ENCODE measurements at places on chromosomes 12 and 14.

DNA sequence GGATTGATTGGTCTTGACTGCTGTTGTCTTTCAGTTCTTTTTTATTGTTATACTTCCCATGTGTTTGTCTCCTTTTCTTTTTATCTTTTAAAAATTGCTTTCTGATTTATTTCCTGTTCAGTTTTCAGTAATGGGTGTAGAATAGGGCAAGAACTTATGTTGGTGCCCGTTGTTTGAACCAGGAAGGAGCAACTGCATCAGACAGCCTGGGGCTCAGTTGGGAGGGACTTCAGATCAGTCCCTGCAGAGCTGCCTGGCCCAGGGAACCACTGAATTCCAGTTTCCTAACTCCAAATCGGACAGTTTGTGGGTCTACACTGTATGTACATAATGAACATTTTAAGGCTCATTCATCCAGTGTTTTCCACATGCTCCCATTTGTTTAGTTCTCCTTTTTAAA lies 64.9 kb downstream of the FBXO34 start:
- no peak for DNase-seq

DNA sequence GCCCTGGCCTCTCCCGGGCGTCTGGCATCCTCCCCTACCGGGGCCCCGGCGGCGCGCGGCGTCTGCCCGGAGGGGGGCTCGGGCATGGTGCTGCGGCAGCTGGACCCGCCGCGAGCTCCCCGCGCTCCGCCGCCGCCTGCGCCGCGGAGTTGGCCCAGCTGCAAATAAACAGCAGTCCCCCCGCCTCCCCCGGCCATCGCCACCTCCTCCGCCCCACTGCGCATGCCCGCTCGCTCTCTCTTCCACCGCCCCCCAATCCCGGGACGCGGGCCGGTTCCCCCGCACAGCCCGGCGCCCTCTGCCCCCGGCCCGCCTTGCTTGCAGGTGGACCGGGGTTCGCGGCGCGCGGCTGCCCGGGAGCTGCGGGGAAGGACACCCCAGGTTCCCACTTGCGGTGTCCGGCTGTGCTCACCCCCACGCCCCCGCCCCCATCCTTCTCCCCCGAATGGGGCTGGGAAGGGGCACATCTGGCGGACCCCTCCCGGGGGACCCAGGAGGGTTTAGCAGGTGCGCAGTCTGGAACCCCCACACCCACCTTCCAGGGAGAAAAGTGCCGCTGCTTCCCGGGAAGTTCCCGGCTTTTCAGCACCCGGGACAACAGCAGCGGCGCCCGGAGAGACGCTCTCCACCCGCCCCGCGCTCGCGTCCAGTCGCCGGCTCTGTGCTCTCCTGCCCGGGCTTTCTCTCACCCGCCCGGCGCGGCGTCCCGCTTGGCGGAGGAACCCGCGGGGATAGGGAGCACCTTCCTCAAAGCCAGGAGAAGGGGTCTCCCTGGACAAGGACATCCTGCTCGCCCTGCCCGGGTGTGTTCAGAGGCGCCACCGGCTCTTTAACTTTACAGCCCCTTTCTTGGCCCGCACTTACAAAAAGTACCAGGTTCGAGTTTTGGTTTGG lies at the start of gene TMTC1:
Gene TMTC1, minus strand, starts transcription at position 170 of the 894 bp plus-strand sequence. CDS start 191 bp downstream, outside the sequence.
- peak; percentile 27 for DNase-seq

DNA sequence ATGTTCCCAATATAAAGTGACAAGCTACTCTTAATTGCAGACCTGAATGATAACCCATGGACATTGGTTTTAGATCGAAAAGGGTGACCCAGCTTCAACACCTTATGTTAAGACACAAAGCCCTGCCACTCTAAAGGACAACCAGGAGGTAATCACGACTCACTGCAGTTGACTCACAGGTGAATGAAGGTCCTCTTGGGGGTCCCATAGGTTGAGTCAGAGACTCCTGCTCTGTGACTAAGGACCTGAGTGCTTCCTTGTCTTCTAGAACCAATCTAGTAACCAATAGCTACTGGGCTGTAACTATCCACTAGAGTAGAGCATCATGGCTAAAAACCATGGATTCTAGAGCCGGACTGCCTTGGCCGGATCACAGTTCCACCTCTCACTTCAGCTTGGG lies 73.8 kb downstream of the KCNK10 start:
- DNase-seq: no peak

GRCh38 chr12:130198663-130199060 lies 36.4 kb downstream of the FZD10 start:
- no peak for DNase-seq

DNA sequence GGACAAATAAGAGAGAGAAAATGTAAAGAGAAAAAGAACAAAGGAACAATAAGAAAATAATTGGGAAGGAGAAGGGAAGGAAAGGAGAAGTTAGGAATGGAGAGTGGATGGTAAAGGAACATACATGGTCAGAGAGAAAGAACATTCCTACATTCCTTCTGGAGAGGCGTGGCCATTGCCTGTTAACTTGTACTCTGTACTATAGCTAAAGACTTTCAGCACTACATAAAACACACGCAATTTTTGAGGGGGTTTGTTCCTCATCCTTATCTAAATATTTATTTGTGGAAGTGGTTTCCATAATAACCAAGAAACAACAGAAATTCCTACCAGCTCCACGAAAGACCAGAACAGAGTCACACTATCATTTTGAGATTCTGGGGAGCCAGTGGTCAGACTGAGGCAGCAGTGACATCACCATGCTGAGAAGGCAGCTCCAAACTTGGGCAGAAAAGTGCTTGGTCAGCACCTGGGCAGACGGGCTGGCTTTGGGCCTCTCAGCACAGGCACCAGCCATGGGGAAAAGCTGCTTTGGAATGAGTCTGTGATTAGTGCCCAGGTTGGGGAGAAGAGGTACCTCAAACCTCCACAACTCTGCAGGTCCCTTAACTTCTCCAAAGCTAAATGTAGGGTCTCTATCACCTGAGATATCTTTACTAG lies 125.9 kb upstream of the NTF3 start:
- DNase-seq: no peak

DNA sequence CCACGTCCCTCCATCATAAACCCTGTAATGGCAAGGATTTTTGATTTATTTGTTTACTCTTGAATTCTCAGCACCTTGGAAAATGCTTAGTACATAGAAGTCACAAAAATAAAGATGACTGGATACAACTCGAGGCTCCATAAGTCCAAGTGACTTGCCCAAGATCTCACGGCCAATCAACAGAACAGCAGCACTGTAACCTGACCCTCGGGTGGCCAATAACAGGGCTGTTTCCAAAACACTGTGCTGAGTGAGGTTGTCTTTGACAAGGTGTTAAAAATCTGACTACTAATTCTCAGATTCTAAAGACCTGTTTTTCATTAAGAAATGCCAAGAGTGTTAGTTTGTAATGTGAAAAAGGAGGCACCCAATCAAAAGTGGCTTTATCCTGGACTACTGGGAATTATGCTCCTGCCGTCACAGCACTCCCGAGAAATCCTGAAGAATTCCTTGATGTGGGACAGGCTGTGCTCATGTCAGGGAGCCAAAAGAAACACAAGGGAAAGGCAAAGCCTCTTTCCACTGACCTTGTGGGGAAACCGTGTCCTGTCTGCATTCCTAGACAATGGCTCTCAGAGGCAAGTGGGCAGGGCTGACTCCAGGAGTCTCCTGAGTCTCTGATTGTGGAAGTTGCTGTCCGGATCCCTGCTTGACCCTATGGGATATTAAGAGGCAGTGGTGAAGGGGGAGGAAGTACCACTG lies 204.7 kb upstream of the PELI2 start:
- DNase-seq: no peak

- peak; percentile 94 for DNase-seq
Measured at GRCh38 chr14:64501411-64502171, 2.0 kb downstream of the ZBTB25 start.

DNA sequence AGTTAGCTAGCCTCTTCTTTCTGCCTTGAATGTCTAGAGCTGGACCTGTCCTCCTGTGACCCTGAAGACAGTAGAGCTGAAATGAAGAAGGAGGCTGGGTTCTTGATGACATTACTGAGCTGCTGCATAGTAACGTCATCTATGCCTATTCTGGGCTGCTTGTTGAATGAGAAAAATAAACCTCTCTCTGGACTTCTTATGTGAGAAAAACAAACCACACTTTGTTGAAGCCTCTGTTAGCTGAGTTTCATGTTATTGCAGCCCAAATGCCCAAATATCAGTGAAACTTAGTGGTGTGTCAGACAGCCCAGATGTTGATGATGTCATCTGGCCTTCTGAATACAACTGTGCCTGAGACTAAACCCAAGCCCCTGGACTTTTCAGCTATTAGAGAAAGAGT lies 67.0 kb upstream of the MAX start:
- no peak for DNase-seq

DNA sequence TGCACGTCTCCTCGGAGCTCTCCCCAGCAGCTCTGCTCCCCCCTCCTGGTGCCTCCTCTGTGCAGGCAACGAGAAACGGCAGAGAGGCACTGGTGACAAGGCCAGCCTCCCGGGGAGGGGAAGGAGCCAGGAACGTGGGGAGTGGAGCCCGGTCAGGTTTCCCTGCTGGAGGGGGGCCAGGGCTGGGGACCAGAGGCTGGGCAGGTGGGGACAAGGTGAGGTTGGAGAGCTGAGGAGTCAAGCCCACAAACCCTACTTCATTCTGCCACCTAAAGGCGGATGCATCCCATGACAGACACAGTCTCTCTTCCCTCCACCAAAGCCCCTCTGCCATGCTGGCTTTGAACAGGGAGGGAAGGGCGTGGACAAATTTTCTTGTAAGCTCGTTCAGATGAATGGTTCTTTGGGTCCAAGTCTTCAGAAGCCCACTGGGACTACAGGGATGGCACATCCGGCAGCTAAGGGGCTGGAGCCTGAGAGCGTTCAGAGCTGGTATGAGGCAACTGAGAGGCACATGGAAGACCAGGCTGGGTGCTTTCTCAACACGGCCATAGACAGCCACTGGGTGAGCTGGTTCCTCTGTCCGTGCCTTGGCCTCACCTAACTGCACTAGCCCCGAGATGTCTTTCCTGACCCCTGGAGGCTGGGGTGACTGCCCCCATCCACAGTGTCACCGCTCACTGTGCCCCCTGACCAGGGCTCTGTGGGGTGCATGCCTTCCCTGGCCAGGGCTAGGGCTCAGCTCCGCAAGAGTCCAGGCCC lies 105.9 kb downstream of the RBM19 start:
- DNase-seq: no peak

DNA sequence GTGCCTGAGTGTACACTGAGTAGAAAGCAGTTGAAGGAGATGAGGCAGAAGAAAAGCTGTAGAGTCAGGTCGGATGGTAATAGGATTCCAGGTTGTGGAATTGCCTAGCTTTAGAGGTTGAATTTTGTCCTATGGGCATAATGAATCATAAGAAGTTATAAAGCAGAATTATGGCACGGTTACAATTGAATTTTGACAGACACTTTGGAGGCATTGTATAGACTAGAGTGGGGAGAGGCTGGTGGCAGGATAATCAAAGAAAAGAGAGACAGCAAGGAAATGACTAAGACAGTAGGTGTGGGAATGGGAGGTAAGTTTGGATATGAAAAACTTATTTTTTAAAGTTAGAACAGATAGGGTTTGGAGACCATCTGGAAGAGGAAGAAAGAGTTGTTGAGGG lies 102.6 kb downstream of the NTN4 start:
- DNase-seq: no peak

- DNase-seq: no peak
Measured at GRCh38 chr12:84315926-84316325, 596.7 kb downstream of the SLC6A15 start.

- DNase-seq: peak; percentile 91
Measured at GRCh38 chr14:102235275-102235897, 69.6 kb downstream of the MOK start.

DNA sequence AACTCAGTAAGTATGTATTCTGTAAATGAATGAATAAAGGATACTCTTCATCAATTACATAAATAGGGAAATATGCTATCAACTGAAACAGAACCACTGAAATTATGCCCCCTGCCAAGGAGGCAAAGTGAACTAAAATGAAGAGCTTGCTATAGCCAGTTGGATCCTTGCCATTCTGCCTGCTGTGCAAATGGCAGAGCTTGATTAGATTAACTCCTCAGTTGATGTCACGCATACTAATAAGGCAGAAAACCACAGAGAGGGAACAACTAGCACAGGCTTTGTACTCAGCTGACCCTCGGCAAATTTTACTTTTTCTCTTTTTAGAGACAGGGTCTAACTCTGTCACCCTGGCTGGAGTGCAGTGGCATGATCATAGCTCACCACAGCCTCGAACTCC lies 36.7 kb upstream of the FERMT2 start:
- DNase-seq: no peak

DNA sequence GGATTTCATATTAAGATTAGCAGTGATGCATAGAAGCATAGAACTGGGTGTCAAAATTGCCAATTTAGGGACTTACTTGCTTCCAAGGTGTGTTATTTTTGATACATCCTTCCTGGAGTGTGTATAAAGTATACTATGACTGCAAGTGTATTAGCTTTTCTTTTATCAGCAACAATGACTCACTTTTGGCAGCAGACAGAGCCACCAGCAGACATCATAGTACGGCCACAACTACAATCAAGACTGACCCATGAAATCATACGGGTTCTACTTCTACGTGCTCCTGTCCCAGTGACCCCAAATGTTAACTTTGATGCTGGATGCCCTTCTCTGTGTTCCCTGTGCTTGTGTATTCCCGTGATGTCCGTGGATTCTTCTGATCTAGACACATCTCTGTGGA lies 443.9 kb downstream of the TMEM132D start:
- DNase-seq: no peak

DNA sequence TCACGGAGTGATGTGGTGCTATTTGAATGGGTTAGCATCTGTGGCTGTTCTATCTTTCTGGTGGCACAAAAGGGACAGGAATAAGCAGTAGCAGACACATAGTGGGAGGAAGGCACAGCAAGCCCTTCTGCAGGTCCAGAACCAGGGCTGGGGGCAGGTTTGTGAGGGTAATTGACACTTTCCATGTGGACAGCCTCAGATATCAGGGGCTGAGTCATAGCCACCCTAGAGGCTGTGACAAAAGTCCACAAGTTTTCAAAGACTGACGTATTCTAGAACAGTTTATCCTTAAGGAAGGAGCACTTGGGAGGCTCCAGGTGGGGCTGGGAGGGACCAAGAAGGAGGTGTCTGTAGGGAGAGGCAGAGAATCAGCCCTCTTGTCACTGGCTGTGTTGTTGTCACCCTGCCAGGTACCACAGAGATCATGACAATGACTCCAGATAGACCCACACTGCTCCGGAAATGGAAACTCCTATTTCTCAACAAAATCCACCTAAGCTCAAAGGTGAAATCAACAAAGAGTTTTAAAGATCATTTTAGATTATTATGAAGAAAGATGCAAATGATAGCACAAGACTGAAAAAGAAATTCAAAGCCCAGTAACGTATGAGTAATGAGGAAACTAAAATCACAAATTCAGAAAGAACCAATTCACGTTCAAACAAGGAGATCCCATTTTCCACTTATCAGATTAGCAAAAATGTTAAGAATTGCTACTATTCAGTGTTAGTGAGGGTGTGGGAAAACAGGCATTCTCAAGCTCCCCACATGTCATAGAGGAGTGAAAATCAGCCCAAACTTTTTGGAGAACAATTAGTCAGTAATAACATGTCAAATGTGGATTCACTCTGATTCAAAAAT lies 48.3 kb downstream of the NFKBIA start:
- peak; percentile 41 for DNase-seq
